ENCODE measurements at places on chromosomes 2 and 18.

DNA sequence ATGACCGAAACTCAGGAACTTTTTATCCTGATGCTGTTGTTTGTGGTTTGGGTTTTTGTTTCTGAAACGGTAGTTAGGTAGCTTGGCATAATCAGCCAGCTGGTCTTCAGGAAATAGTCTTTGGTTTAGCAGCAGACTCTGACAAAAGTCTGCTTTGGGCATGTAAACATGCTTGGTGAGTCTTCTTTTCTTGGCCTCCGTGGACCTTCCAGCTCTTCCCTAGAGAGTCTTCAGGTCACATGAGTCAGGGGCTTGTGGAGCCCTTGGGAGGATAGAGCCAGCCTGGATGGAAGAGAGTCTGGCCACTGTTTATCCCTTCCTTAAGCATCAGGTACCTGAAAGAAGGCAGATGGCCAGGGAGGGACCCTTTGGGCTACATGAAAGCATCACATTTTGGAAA, 154.5 kb downstream of the MGAT5 start:
- DNase-seq = no peak

DNA sequence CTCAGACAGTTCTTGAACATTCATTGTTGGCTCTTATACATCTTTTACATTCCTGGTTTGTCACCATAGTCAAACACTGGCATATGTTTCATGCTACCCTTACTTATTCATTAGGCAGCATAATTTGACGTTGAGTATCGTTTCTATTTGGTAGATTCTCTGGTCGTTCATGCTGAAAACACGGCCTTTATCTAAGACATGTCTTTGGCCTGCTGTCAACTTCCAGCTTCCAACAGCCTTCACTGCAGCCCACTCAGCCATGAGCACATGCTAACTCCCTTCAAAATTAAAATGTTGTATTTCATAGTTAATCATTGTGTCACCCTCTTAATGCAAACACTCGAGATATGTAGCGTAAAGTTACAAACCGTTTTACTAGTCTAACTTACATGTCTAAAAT, 493.0 kb upstream of the NRP2 start:
- DNase-seq = no peak

DNA sequence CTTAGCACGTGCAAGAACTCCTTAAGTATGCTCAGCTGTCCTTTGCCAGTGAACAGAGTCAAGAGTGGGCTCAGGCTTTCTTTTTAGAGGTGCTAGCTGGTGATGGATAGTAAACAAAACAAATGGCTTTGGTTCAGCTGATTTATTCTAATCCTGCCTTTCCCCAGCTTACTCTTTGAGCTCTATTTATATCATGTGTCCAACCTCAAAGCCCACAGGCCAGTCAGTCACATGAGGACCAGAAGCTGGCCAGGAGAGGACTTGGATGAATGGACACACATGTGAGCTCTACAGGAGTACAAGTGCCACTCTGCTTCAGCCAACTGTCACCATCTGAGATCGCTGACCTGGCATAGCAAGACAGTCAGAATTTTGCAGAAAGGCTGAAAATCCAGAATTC, 59.4 kb downstream of the STK39 start:
- DNase-seq = no peak

- no peak for DNase-seq
These were observed 20.0 kb downstream of the PASK start for GRCh38 chr2:241129086-241129871.

DNA sequence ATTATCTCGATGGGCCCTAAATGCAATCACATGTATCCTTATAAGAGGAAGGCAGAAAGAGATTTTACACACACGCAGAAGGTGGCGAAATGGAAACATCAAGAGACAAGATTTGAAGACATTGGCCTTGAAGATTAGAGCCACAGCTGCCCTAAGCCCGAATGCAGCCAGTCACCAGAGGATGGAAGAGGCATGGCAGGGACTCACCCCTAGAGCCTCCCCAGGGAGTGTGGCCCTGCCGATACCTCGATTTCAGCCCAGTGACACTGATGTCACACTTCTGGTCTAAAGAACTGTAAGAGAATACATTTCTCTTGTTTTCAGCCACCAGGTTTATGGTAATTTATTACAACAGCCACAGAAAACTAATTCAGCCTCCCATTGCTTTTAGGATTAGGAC, 17.4 kb downstream of the TTC39C start:
- DNase-seq = no peak

DNA sequence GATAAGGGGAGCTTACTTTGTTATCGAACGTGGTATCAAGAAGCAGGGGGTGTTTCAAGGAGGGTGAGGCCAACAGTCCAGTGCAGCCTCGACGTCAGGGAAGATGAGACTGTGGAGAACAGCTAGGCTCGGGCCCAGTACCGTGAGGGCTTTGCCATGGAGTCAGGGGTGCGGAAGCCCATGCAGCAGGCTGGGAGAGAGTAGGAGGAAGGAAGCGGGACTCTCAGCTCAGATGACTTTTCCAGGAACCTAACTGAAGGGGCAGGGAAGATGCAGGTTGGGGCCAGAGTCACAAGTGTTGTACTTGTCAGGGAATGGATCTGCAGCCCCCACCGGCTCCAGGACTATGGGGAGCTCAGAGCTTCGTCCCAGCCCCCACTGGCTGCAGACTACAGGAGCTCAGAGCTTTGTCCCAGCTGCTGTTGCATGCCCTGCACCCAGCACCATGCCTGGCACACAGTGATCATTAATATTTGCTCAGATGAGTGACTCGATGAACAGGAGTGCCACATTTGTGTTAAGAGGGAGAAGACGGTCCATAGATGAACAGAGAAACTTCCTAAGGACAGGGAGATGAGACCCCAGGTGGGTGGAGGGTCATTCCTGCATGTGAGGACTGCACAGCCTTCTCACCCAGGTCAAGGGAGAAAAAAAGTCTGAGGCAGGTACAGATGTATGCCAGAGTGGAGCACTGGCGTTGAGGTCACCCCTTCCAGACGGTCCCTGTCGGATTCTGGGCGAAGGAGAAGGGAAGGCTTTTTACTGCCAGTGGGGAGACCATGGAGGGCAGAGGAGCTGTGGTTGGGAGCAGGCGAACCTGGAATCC, 36.4 kb downstream of the PTGR3 start:
- DNase-seq = no peak

GRCh38 chr18:75159238-75159518, 49.8 kb downstream of the PTGR3 start:
- no peak for DNase-seq

DNA sequence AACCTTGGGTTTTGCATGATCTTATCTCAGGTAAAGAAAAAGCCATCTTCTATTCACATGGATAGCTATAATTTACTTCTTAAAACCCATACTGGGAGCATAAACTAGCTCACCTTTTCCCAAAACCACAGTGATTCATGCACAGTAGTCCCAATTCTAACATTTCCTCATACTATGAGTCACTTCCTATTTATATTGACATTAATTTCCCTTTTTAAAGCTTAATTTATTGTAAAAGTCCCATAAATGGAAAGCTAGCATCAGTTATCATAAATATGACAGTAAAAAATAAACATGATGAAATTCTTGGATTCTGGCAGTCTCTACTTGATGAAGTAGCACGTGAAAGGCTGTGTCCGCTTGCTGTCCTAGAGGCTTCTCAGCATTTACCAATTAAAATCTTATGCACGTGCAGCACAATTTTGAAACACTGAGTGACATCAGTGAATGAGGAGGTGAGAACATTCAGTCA, 180.1 kb downstream of the CDH2 start:
- DNase-seq = no peak

DNA sequence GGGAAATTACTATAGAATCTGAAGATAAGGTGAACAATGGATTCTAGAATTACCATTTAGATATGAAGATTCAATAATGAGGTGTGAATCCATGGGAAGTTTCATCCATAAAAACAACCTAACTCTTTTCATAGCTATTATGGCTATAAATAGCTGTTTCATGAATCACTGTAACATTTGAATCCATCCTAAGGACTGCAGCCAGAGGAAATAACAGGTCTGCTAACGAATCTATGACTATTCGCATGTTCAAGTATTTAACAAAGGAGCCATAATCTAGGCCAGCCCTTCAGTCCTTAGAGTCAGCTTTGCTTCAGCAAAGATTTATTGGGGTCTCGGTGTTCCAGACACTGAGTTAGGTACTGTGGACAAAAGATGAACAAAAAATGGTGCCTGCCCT, 87.1 kb downstream of the MYOM1 start:
- DNase-seq = no peak

DNA sequence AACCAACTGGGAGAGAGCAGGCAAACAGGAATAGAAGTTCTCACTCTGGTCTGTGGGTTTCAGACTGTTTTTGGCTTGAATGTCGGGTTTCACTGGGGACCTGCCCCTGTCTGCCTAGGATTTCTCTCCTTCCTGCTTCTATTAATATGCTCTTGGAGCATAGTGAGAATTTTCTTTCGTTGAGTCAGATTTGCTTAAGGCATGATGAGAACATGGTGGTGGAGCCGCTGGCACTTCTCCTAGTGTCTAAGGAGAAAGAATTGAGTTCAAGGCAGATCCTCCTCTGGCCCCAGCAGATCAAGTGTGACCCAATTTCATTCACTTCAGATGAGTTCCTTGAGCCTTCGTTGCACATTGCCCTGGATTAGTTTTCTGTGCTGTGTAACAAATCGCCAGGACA, 103.9 kb upstream of the HS6ST1 start:
- no peak for DNase-seq

DNA sequence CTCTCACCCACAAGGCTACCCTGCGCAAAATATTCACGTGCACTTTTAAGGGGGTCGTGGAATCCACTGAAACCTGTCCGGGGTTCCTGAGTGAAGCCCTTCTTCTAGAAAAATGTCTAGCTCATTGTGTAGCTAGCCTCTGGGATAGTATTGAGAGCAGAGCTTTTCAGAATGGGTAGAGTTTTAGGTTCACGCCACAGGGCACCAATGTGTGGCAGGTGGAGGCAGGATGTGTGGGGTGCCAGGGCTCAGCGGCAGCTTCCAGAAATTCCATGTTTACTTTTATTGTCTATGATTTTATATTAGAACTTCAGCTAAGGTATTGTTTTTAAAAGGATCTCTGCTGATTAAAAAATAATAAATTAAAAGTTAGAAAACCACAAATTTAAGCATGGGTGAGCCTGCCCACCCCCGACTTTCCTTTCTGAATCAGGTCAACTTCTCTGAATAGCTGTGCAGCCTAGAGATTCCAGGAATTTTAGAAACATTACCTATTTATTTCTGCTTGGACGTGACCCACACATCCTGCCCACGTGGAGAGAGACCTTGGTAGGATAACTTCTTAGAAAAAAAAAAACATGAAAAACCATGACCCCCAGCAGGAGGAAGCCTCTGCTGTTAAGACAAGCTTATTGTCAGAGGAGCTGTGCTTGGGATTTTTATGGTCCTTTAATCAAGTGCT, 163.7 kb downstream of the CTIF start:
- no peak for DNase-seq

DNA sequence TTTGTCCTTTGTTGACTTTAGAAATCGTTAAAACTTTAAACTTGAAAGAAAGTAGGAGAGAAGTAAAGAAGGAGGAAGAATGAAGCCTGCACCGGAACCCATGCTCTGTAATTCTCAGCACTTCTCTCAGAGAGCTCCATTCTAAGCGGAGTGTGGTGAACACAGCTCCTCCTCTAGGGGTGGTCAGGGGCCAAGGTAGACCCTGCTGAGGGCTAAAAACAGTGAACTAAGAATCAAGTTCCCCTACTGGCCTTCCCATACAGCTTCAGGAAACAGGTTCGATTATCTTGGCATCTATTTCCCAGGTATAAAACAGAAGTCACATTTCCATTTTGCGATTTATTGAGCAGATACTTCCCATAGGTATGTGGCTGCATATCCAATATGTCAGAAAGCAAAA, 92.7 kb upstream of the ASAP2 start:
- DNase-seq = no peak

DNA sequence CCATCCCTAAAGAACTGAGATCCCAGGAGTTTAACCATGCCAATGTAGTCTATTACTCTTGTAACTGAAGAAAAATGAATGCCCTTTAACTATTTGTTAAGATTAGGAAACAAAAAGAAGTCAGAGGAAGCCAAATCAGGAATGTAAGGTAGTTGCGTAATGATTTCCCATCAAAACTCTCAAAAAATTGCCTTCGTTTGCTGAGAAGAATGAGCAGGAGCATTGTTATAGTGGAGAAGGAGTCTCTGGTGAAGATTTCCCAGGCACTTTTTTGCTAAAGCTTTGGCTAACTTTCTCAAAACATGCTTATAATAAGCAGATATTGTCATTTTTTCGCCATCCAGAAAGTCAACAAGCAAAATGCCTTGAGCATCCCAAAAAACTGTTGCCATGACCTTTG, 224.0 kb upstream of the SIX2 start:
- no peak for DNase-seq

GRCh38 chr2:6921321-6921922, 4.2 kb downstream of the RNF144A start:
- DNase-seq = no peak

GRCh38 chr2:135023886-135024485, 23.3 kb downstream of the MAP3K19 start:
- no peak for DNase-seq

GRCh38 chr2:39657287-39657937, 8.3 kb upstream of the TMEM178A start:
- DNase-seq = no peak

DNA sequence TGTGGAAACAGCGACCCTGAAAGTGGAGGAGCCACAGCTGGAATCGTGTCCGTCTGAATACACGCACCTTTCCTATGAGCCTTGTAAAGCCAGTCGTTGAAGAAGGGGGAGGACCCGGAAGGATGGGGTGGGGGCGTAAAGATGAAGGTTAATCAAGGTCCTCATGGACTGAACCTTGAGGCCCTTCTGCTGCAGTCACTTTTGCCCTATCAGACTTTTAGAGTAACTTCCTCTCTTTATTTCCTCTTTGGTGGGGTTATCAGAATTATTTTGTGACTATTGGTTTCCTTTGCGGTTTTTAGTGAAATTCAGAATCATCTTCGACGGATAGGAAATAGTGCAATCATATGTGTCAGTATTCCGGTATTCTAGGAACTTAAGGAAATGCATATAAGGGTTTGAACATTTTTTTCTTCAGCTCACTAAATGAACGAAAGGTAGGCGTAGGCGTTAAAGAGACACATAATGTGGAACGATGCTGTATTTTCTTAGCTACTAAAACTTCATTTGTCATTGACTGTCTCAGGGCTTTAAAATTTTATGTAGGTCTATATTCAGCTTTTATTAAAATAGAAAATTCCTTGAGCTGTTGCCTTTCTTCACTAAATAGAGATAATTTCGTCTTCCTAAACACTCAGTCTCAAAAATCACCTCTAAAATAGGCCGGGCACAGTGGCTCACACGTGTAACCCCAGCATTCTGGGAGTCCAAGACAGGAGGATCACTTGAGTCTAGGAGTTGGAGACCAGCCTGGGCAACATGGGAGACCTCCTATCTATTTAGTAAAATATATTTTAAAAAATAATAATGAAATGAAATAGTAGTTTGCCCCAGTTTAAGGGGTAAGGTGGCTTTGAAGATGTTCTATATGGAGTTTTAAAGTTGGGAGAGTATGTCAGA, 1.4 kb upstream of the YES1 start:
- DNase-seq = no peak

- no peak for DNase-seq
These were observed at the start of gene RAMP1 for GRCh38 chr2:237859533-237860272. TSS of gene RAMP1 (plus strand) at chr2:237859623. CDS start at chr2:237859676, 53 bp downstream.

GRCh38 chr2:231984992-231985391, 23.5 kb downstream of the DIS3L2 start:
- no peak for DNase-seq

- DNase-seq = no peak
These were observed 66.8 kb upstream of the STK39 start for GRCh38 chr2:168314236-168314635.

- no peak for DNase-seq
These were observed 211.6 kb downstream of the MGAT5 start for GRCh38 chr2:134465228-134466105.

GRCh38 chr18:2855560-2856350, 8.9 kb downstream of the EMILIN2 start:
- DNase-seq = no peak

Measured in NCI-H774 (cell line).